ENCODE measurements at places on chromosomes 1 and 21.

DNA sequence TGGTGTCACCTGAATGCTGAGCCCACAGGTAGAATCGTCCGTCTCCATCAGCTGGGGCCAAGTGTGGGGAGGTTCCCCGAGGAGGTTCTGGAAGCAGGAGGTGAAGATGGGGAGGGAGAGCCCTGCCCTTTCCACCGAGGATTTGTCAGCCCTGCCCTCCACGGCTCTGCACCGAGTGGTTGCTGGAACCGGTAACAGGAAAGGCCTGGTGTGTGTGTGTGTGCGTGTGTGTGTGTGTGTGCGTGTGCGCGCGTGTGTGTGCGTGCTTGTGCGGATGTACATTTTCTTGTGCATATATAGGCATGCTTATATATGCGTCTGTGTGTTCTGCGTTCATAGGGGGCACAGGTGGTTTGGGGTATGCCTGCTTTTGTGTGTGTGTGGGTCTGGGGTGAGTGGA is 3.5 kb downstream of the NBL1 start:
- DNase-seq = no peak

- no peak for DNase-seq
Measured at GRCh38 chr1:9324246-9325096, 31.8 kb downstream of the SPSB1 start.

DNA sequence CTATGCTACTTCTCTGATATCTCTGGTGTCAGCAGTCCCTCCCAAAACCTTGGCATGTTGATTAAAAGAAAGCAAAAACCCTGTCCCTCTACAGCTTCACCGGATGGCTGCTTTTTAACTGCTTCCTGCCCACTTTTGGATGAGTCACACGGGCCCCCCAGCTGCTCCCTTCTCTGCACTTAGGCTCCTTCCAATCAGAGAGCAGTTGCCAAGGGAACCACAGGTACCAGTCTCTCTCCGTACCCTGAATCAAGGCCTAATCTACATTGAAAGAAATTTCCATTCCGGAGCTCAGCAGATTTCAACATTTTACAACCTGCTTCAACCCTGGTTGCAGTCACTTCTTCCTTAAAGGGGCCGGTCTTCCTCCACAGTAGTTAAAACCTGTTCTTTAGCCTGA is 70.6 kb upstream of the GJB5 start:
- DNase-seq = no peak

DNA sequence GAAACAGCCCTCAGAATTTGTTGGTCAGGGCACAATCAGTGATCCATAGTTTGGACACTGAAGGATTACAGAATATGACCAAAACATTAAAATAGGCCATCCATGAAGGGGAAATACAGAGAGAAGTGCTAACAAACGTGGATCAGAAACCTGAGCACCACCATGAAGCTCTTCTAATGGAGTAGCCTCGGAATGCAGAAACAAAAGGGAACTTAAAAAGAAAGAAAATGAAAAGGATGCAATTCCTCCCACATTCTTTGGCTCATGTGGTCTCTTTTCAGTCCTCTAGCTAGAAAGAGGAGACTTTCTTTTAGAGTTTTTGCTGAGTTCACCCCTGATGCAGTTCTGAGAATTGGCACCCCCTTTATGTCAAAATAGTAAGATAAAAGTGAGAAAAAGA is 989.8 kb upstream of the B3GALT2 start:
- no peak for DNase-seq

GRCh38 chr1:111270771-111271463 is 19.7 kb upstream of the CHIA start:
- DNase-seq = no peak

- DNase-seq = no peak
Measured at GRCh38 chr1:1942753-1943656, 23.9 kb upstream of the TMEM52 start.

DNA sequence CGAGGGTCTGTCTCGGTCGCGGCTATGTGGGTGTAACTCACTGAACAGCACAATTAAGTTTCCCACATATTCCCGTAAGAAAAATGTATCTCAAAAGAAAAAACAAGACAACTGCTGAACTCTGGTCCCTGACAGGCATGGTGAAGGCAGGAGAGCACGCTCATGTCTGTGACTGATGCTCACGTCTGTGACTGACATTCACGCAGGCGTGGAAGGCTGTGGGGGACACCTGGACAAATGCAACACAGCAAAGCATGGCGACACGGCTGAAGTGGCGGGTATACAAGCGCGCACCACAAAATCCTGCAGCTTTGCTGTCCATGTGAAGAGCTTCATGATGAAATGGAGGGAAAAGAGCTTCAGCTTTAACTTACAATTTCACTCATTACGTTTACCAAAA is 6.0 kb downstream of the PTTG1IP start:
- DNase-seq = no peak

- no peak for DNase-seq
Measured at GRCh38 chr1:211541278-211541677, 37.7 kb downstream of the SLC30A1 start.

DNA sequence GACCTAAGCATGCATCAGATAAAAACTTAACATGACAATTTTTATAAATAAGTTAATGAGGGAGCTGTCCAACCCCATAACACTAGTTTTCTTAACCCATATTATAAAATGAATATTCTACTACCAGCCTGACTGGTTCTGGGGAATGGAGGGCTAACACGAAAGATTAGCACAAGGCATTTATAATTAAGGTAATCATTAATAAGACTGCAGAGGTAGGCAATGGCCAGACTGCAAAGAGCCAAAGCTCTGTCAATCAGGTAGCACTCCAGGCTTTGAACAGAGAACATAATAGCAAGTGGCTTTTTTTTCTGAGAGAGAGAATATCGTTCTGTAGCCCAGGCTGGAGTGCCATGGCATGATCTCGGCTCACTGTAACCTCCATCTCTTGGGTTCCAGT is 20.6 kb upstream of the TMEM35B start:
- no peak for DNase-seq

- no peak for DNase-seq
Measured at GRCh38 chr1:227487606-227488005, 75.8 kb upstream of the ZNF678 start.

GRCh38 chr1:57887964-57888491 is 464.2 kb upstream of the DAB1 start:
- DNase-seq = no peak

- no peak for DNase-seq
Measured at GRCh38 chr1:172068334-172068733, 227.0 kb downstream of the DNM3 start.

DNA sequence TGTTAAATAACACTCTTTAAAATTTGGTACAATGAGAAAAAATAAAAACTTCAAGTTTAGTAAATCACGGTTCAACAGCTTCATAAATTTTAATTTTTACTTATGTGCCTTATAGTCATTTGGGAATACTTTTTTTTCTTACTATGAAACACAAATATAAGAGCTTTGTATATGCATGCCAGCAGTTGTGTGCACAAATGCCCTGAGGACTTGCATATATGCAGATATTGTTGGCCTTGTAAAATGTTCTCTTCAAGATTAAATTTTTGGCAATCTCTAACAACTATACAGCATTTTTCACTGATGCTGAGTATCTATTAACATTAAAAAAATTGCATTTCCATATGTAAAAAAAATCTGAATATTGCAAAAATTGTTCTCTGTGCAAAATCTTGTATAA is 458.7 kb upstream of the BRINP3 start:
- no peak for DNase-seq

DNA sequence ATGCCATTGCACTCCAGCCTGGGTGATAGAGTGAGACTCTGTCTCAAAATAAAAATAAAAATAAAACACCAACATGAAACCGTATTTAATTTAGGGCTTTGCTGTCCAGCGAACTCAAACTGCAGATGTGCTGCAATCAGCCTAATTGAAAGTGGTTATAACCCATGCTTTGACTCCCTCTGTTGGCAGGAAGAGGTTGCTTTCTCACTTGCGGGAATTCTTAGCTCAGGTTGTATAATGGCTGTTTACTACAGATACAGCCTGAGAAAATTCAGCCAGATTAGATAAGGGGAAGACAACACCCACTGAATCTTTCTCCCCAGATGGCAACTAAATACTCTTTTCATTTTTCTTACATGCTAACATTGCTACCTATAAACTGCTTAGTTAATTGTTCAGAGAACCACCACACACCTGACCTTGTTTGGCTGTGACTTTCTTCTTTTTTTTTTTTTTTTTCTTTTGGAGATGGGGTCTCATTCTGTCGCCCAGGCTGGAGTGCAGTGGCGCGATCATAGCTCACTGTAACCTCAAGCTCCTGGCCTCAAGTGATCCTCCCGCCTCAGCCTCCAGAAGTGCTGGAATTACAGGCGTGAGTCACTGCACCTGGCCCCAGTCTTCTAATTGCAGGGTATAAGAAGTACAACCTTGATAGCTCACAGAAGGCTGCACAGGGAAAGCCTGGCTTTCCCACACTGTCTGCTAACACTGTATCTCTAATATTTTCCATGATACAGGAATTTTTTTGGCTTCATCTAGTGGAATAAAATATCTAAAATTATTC is 34.6 kb downstream of the DNTTIP2 start:
- DNase-seq = peak; percentile 64

DNA sequence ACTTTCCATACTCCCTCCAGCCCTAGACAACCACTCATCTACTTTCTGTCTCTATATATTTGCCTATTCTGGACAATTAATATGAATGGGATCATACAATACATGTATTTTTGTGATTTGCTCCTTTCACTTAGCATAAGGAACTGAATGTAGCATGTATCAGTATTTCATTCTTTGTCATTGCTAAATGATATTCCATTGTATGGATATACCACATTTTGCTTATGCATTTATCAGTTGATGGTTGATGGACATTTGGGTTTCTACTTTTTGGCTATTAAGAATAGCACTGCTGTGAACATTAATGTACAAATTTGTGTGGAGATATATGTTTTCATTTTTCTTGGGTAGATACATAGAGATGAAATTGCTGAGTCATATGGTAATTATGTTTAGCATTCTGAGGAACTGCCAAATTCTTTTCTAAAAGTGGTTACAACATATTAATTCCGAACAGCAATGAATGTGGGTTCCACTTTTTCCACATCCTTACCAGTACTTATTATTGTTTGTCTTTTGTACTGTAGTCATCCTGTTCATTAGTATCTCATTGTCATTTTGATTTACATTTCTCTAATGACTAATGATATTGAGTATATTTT is 121.0 kb downstream of the LRRC40 start:
- no peak for DNase-seq

DNA sequence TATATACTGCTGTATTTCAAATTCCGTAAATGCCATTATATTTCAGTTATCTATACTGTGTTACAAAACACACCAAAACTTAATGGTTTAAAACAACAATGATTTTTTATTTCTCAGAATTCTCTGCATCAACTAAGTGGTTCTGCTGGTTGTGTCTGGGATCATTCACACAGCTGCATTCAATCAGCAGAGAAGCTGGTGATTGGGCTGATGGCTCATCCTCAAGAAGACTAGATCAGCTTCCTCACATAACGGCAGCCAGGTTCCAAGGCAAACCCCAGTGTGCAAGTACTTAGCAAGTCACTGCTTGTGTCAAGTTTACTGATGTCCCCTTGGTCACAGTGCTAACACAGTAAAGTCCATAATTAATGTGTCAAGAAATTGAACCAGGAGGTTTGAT is 86.3 kb upstream of the VANGL1 start:
- DNase-seq = no peak

- DNase-seq = no peak
Measured at GRCh38 chr21:17784180-17784598, 35.0 kb downstream of the C21orf91 start.

DNA sequence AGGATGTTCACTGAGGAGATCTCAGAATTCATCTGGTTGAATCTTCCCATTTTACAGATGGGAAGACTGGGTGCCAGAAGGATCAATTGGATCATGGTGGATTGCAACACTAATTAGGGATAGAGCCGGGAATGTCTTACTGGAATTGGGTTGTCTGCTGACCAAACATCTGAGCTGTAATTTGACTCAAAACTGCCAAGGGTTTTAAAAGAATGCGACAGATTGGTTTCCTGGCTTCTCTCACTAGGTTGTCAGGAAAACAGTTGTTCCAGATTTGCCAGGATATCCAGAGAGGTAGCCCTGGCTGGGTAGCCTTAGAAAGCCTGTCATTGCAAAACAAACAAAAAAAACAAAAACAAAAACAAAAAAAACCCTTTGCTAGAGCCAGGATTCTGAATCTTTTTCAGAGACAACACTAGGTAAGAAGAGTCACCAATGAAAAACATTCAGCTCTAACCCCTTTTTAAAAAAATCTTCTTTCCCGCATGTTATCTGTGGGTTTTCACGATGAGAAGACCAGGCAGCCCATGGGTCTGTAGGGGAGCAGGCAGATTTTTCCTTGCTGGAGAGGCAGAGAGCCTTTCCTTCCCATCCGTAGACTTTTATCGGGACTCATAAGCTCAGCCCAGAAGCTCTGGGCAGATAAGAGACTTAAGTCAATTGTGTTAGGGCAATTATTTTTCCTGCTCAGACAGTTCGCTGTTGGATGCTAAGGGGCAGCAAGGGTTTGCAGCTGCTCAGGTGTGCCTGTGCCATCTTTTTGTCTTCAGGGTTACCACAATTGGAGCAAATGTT is 418.9 kb downstream of the PRDM2 start:
- DNase-seq = no peak

DNA sequence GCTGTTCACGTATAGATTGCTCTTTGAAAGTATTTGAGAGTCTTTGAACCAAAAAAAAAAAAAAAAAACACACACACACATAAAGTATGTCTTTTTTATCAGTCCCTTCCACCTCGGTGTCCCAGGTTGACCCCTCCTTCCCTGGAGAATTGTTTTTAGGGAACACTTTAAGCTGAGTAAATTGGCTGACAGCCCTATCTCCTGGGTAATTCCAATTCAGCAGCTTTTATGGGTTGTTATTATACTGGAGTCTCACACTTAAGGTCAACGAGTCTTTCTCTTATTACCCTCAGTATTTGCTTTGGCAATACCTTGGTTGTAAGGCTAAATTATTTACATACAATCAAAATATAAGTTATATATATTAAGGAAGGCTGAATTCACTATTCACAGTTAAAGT is 69.4 kb downstream of the SLC30A10 start:
- DNase-seq = no peak

- no peak for DNase-seq
Measured at GRCh38 chr1:234176000-234176399, 197.3 kb upstream of the COA6 start.

DNA sequence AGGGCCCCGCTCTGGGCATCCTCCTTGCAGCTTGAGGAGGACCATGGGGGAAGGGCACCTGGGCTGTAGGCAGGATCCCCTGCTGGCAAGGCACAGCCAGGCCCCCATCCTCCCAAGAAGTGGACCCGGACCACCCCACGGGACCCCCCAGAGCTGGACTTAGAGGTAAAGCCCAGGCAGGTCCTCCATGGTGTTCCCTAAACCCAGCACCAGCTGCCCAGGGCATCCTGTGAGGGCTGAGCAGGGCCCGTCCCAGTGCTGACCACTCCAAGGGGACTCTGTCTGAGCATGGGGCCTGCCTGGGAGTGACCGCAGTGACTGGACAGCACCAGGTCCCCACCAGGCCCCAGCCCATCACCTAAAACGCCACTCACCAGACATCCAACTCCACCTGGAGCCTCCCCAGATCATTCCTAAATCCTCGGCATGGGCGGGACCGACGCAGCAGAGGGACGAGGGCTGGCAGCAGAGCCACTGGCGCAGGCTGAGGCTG is 21.3 kb downstream of the COL6A2 start:
- no peak for DNase-seq

GRCh38 chr1:150976401-150976821 is 1.8 kb upstream of the CERS2 start:
- DNase-seq = no peak

GRCh38 chr1:155268630-155269029 is 4.7 kb downstream of the CLK2 start:
- no peak for DNase-seq

- no peak for DNase-seq
Measured at GRCh38 chr1:63874278-63874880, 100.6 kb downstream of the ROR1 start.

- peak; percentile 80 for DNase-seq
Measured at GRCh38 chr1:168439456-168440375, 104.1 kb downstream of the XCL2 start.
